Tibial nerve (tissue), 4 donors: ENCODE measurements at places on chromosomes 12 and 14. TPM values are rescaled to one million over a fixed set of nuclear protein-coding genes. Genes with fewer than 3 reads are reported as not detected.

DNA sequence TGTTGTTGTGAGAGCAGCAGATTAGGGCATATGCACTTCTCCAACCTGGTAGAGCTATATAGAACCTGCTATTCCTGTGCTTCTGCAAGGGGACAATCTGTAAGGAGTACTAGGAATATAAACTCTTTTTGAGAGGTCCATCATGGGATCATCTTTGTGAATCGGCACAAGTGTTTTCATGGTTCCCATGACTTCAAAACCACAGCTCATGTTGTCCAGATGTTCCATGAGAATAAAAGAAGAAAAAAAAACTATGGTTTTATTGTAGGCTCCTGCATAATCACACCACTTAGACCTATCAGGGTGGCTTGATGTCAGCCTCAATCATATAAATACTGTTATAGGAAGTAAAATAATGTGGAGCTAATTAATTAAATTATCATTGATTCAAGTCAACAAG, 311.4 kb upstream of the ATP2B1 start:
- no peak for DNase-seq
- no peak overlapping the region for H3K4me3 ChIP-seq
- H3K27me3 ChIP-seq = no peaks in the 10 kb centered on the region
- H3K36me3 ChIP-seq = no peaks in the 10 kb centered on the region
- no peak overlapping the region for H3K27ac ChIP-seq

DNA sequence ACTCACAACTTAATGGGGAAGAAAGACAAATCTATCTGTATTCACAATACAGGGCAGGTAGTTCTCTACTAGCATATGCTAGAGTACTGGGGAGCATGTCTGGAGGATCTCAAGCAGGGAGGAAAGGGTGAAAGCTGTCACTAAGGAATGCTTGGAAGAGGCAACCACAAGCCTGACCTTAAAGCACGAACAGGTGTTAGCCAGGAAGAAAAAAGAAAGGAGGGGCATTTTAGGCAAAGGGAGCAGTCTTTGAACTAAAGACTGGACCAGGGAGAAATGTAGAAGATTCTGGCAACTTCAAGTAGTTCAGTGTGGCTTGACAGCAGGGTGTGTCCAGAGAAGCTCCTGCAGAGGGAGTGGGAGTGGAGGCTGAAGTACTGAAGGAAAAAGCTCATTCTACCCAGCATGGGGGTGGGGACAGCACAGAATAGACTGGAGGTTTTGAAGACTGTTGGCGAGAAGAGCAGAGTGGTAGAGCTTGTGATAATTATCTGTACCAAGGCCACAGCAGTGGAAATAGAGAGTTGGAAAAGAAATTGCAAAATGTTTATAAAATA, 50.9 kb downstream of the AP5M1 start:
- no peaks in the 10 kb centered on the region for H3K36me3 ChIP-seq
- no peak overlapping the region for H3K27ac ChIP-seq
- no peaks in the 10 kb centered on the region for H3K27me3 ChIP-seq
- H3K4me3 ChIP-seq = no peak overlapping the region
- no peaks in the 10 kb centered on the region for H3K4me1 ChIP-seq

GRCh38 chr12:8840938-8841633, 18.7 kb downstream of the A2ML1 start:
- H3K36me3 ChIP-seq = no peaks in the 10 kb centered on the region
- no peak overlapping the region for H3K27ac ChIP-seq
- no peak for DNase-seq
- H3K4me3 ChIP-seq = no peak overlapping the region
- H3K4me1 ChIP-seq = no peaks in the 10 kb centered on the region

DNA sequence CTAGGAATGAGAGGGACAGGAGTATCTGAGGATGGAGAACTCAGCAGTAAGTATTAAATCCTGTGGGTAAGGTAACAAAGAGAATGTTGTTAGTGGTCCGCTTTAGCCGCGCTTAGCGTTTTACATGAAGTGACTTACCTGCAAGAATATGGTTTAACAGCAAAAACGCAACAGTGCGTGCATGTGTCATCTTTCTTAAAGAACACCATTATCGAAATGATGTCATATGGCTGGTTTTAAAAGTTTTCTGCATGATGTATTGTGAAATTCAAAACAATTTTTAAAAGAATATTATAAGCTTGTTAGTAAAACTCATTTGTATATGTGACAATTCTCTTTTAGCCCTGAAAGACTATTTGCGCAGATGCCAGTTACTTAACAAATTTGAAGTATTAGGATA, 1.7 kb downstream of the LEMD3 start:
- H3K36me3 ChIP-seq = no peaks in the 10 kb centered on the region
- H3K27me3 ChIP-seq = no peaks in the 10 kb centered on the region
- H3K4me1 ChIP-seq = peaks cover 41% of the 10 kb centered on the region
- H3K4me3 ChIP-seq = peak overlapping the region; percentile 87

Gene VPS29
- 142 TPM for total RNA-seq

Gene AQP2
- total RNA-seq = not detected
